ENCODE measurements at places on chromosomes 5 and 9.
A peak's percentile ranks its signal among the peaks of the same experiment; 100 is the strongest.

DNA sequence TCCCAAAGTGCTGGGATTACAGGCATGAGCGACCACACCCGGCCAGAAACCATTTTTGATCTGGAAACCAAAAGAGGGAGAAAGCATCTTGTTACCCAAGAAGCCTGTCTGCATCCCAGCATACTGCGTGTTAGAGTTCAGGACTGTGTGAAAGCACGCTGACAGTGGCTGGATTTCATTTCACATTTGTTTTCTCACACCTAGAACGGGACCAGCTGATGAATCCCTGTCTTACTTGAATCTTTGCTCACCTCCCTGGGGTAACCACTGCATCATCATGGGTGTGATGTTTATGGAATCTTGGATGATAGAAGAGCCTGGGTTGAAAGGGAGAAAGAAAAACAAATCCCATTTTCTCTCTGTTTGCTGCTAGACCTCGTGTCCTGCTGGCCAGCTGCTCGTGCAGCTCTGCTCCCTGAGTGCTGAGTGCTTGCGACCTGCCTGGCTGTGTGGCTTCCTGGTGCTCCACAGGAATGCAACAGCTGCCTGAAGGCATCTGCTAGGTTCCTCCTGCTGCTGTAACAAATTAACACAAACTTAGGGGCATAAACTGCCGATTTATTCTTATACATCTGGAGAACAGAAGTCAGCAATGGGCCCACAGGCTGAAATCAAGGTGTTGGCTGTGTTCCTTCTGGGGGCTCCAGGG is 378.3 kb upstream of the DAP start:
- no peak for DNase-seq

- DNase-seq: no peak
These were observed 106.6 kb upstream of the DAP start for GRCh38 chr5:10867389-10868303.

GRCh38 chr5:174317256-174317894 is 271.9 kb downstream of the NSG2 start:
- DNase-seq: peak; percentile 40

GRCh38 chr9:38127271-38127839 is 58.3 kb upstream of the SHB start:
- DNase-seq: no peak

- DNase-seq: no peak
These were observed 73.0 kb downstream of the OSTF1 start for GRCh38 chr9:75161116-75161857.

DNA sequence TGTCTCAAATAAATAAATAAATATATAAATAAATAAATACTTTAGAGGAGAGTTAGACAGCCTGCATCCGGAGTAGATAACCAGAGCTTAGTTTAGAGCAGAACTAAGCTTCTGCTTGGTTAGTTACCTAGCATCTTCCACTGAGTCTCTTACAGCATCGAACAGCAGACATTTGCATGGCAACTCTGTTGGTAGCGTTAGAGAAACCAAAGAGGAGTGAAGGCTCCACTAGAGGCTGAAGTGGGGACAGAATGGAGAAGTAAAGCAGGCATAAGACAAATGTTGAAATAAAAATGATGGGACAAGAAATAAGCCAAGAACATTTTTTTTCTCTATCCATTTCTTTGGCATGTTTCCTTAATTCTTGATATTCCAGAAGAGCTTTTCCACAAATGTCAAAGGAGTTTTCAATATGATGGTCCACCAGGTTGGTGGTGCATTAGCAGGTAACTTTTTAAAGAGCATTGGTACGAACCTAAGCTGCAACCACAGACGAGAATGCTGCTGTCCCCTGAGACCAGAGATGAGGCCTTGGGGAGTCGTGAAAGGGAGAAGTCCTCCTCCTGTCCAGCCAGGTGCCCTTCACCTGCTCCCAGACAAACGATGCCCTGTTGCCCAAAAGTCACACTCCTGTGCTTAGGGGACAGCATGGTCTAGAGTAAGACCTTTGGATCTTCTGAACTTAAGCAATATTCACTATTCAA is 438.3 kb downstream of the DIRAS2 start:
- DNase-seq: no peak

DNA sequence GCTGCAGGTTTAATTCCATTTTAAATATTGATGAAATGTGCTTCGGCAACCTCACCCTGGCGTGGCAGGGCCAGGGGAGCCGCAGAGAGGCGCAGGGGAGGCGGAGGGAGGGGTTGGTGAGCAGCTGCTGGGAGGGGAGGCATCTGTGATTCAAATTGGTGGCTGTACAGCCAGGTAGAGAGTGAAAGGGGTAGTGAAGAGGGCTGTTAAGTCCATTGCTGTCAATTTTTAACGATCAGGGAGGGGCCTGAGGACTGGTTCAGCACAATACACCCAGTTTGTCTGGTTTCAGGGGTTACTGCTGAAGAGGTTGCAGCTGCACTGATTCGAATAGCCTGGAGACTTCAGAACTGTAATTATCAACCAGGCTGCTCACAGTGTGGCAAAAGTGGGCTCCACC is 31.3 kb downstream of the LHX6 start:
- DNase-seq: no peak

DNA sequence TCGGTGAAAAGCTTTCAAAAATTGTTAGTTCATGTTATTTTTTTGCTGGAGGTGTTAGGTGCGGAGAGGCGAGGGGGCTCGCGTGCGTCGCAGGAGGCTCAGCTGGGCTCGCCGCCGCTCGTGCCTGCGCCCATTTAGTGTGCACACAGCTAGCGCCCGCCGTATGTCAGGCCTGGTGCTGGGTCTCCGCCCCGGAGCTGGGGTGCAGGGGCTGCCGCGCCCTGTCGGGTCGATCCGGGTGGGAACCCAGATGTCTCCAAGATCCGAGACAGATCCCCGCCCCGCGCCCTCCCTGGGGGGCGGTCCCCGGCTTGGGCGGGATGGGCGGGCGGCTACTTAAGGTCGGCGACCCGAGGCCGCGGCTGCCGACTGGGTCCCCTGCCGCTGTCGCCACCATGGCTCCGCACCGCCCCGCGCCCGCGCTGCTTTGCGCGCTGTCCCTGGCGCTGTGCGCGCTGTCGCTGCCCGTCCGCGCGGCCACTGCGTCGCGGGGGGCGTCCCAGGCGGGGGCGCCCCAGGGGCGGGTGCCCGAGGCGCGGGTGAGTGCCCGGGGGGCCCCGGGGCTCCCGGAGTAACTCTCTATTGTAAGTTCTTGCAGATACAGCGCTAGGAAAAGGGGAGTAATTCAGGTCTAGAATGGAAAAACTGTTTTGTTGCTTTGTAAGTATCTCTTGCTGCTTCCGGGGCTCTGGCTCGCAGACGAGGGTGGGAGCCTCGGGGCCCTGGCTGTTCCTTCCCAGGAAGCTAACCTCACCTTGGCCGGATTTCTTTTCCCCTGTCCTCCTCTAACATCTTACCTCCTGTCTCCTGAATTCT is 31.7 kb downstream of the GSN start:
- peak; percentile 53 for DNase-seq

- DNase-seq: no peak
These were observed 105.8 kb upstream of the MSX2 start for GRCh38 chr5:174618589-174618988.

DNA sequence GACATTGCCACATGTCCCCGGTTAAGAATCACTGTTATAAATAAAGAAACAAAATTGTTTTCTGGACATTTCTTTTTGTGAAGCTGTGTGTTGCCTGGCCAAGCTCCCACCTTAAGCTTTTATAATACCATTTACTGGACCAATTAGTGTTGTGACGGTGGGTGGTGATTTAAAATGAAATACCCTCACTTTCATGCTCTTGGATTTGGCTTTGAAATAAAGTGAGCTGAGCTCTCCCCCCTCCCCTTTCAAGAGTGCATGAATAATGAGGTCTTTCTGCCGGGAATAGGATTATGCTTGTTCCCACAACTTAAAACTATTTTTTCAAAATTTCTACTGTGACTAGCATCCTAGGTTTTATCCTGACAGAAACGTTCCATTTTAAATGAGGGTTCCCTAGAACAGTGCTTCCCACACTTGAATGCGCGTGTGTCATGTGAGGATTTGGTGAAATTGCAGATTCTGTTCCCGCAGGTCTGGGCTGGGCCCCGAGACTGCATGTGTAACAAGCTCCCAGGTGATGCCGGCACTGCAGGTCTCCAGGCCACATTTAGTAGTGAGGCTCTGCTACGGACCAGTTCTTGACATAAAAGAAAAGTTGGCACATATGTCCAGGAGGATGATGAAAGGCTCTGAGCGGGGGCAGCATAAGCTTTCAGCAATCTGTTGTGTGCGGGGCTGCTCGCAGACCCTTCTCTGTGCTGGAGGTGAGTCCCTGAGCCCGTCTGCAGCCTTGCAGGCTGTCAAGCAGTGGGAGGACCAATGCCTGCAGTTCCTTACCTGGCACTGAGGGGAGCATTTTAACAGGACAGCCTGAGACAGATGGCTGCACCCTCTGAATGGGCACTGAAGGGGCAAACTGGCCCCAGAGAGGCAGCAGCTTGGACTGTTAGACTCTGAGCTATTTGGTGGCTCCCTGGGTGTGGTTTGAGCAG is 24.4 kb downstream of the IQGAP2 start:
- no peak for DNase-seq

DNA sequence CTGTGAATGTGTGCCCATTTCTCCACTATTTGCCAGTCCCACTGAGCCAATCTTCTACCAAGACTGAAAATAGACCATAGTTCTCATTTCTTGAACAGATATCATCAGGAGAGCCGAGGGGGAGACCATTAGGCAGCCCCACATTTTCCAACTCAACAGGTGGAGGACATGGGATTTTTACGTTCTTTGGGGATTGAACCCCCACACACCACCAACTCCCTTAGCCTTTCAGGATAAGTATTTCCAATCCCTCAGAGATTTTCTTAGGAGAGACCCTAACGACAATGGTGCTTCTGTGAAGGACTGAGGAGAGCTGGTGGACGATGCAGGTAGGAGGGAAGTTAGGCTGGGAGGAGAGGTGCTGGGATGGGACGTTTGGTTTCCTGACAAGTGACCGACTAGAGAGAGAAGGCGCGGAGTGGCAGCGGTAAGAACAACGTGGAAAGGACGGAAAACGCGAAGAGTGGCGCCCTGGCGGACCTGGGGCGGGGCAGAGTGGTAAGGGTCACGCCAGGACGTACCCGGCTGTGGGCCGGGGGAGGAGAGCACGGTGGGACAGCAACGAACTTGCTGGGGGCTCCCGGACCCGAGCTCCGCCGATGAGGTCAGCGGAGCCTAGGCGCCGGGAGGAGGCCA is 681 bp upstream of the CHSY3 start:
- DNase-seq: no peak

- DNase-seq: no peak
These were observed 273.4 kb downstream of the CSNK1G3 start for GRCh38 chr5:123785162-123786071.

GRCh38 chr9:131697908-131698617 is 41.8 kb downstream of the RAPGEF1 start:
- no peak for DNase-seq

GRCh38 chr9:123355761-123356431 is at the start of gene CRB2:
Gene CRB2 (plus strand): TSS chr9:123356197. CDS start chr9:123356261, 64 bp downstream.
- DNase-seq: no peak

DNA sequence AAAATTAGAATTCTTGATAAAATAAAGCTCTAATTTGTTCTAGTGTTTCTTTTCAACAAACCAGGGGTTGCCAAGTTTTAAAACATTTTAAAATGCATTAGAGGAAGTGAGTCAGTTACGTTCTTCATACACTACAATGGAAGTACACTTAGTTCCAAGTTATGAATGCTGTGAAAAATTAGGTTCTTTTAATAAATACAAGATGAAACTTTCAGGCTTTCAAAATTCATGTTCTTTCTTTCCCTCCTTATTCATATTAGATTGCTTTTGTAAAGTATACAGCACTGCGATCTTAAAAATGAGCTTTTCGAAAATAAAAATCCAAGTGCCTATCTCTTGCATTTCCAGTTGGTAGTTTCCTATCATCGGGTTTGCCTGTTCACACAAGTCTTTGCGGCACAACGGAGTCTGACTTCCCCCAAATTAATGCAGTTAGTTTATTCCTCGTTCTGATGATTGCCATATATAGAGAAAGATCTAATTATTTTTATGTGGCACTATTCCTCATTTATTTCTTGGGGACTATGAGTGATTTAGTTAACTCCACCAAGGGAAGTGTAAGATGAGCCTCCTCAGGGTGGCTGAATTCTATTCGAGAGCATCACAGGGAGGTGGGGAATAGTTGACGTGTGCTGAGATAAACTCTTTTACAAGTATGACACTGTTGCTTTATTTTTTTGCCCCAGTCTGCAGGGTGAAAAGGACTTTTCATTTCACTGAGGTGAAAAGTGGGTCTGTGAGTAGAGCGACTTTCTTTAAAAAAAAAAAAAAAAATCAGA is 238.2 kb downstream of the CD180 start:
- DNase-seq: no peak

- DNase-seq: peak; percentile 0
These were observed 2.8 kb upstream of the NEURL1B start for GRCh38 chr5:172638209-172638768.

- DNase-seq: no peak
These were observed 12.1 kb downstream of the ADAM19 start for GRCh38 chr5:157563373-157563928.

DNA sequence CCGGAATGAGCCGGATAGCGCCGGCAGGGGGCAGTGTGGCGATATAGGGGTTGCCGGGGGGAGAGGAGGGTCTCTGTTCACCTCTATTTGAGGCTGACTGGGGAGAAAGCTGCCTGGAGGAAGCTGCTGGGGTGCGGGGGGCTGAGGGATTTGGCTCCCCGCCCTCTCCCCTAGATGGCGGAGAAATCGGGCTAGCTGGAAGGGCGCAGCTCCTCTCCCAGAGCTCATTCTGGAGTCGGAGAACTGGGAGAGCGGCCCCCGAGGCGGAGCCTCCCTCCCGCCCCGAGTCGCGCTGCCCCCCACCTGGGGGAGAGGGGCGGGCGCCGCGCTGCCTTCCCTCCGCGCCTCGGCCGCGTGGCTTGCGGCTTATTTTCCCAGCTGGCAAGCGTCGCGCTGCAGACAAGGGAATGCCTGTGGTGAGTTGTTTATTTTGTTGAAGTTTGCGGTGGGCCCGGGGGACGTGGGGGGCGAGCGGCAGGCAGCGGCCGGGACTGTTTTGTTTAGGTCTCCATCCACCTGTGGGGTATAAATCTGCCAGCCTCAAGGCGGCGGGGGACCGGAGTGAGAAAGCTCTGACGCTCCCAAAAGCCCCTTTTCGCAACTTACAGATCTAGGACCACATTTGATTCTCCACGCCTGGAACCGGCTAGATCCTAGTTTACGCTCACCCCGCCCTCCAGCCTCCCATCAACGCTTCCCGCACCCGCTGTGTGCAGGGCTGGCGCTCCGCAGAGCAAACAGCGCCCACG is 4.1 kb upstream of the RGMB start:
- DNase-seq: no peak

- no peak for DNase-seq
These were observed 180.0 kb upstream of the IL12B start for GRCh38 chr5:159510282-159510681.

GRCh38 chr5:160029004-160029403 is 20.1 kb downstream of the TTC1 start:
- no peak for DNase-seq

DNA sequence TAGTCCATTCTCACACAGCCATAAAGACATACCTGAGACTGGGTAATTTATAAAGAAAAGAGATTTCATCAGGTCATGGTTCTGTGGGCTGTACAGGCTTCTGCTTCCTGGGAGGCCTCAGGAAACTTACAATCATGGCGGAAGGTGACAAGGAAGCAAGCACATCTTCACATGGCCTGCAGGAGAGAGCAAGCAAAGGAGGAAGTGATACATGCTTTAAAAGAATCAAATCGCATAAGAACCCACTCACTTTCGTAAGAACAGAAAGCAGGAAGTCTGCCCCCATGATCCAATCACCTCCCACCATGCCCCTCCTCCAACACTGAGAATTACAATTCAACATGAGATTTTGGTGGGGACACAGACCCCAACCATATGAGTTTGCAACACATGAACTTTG is 5.1 kb upstream of the FBXO38 start:
- DNase-seq: no peak

- no peak for DNase-seq
These were observed 162.9 kb downstream of the TSSK1B start for GRCh38 chr5:113271745-113272454.

All from D721Med (cell line).